Osteocyte (in vitro differentiated cells): ENCODE measurements at places on chromosomes 6 and 20. TPM values are rescaled to one million over a fixed set of nuclear protein-coding genes. Genes with fewer than 3 reads are reported as not detected.

The TFAP2D gene
- total RNA-seq = not detected in 2 replicates

The EBF4 gene
- total RNA-seq = 9.8 and 12.8 TPM in 2 replicates

The DEFB132 gene
- total RNA-seq = not detected in 2 replicates

The BPIFB4 gene
- not detected in 2 replicates for total RNA-seq

The SMLR1 gene
- not detected in 2 replicates for total RNA-seq

The LRRN4 gene
- total RNA-seq = not detected in 2 replicates

The ECT2L gene
- total RNA-seq = 0.13 TPM in 1 of 2 replicates, not detected in the other

The BIRC7 gene
- not detected in 2 replicates for total RNA-seq

The TEAD3 gene
- 43.1 and 44.8 TPM in 2 replicates for total RNA-seq

GRCh38 chr20:51190783-51191180 is 167.9 kb upstream of the KCNG1 start:
- H3K27me3 ChIP-seq = peaks cover 3% of the 10 kb centered on the region
- no peak for DNase-seq
- H3K36me3 ChIP-seq = no peaks in the 10 kb centered on the region
- H3K27ac ChIP-seq = no peak overlapping the region
- no peaks in the 10 kb centered on the region for H3K4me1 ChIP-seq

DNA sequence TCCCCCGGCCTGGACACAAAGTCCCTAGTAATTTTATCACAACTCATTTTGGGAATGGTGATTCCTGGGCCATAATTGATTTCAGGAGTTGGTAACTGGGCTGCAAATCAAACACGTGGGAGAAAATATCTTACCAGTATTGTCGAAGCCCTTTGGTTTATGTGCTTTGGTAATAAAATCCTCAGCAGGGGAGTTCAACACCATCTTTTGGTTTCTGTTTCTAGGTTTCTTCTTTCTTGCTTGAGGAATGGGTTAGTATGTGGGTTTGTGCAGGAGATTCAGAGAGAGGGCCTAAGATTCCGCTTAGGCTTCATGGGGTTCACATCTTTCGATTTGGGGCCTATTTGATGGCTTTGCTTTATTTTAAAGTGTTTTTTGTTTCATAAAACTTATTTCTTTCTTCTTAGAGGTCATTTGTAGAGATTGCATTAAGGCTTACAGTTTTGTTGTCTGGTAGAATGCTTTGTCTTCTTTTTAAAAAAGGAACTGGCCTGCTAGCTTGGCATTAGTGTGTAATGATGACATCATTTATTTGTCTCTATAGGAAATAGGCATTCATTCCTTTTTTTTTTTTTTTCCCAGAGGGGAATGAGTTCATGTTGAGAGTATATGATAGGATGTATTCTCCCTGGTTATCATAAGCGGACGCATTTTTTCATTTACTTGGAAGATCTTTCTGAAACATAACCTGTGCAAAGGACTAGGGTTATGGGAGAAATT is 45.8 kb downstream of the CYP24A1 start:
- H3K36me3 ChIP-seq = no peaks in the 10 kb centered on the region
- DNase-seq = no peak
- peaks cover 13% of the 10 kb centered on the region for H3K4me1 ChIP-seq
- H3K27me3 ChIP-seq = no peaks in the 10 kb centered on the region
- H3K4me3 ChIP-seq = no peak overlapping the region

DNA sequence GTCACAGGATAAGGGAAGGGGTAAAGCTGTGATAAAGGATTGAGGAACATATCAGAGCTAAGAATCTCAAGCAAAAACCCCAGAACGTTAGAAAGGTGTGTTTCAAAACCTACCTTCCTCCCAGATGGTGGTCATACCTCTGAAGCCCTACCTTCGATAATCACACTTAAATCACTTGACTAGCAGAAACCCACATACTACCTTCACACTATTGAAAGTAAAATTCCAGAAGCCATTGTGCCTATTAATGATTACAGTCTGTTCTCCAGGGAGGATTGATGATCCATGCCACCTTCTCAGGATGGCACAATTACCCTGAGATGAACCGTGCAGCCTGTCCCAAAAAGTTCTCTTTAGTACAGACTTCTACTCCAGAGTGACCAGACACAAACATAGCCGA is 72.3 kb upstream of the SOX4 start:
- H3K36me3 ChIP-seq = no peaks in the 10 kb centered on the region
- no peak overlapping the region for H3K27ac ChIP-seq
- H3K4me3 ChIP-seq = no peak overlapping the region
- DNase-seq = no peak
- peaks cover 5% of the 10 kb centered on the region for H3K27me3 ChIP-seq

DNA sequence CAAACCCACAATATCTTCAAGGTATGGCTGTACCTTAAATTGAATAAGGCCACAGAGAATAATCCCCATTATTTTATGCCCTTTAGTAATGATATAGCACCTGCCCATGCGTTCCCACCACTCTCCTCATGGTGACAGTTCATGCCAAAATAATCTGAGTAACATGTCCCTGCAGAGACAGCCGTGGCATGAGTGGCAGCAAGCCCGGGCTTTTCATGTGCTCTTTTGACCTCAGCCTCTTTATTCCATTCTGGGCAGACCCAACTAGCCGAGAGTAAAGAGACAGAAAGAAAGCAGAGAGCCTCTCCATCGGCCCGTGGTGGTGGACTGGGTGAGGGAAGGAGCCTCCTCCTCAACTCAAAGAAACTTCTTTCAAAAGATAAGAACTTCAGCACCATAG is 19.9 kb upstream of the POPDC3 start:
- H3K4me3 ChIP-seq = no peak overlapping the region
- no peak for DNase-seq
- H3K36me3 ChIP-seq = no peaks in the 10 kb centered on the region
- H3K27ac ChIP-seq = no peak overlapping the region
- H3K27me3 ChIP-seq = no peaks in the 10 kb centered on the region
- H3K4me1 ChIP-seq = peaks cover 3% of the 10 kb centered on the region

DNA sequence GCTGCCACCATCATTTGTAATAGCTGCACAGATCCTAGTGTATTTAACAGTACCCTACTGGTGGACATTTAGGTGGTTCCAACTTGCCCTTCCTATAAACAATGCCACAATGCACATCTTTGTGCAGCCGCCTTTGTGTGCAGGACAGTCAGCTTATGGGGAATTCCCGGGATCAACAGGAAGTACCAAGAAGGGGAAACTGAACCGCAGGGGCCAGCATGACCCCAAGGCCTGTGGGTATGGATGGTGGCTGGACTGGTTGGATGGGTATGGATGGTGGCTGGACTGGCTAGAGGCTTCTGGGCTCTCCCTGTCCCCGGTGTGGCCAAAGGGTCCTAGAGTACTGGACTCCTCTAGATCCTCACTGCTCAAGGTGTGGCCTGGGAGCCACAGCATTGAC is 46.7 kb downstream of the CEBPB start:
- no peak overlapping the region for H3K27ac ChIP-seq
- H3K27me3 ChIP-seq = peaks cover 10% of the 10 kb centered on the region
- no peaks in the 10 kb centered on the region for H3K36me3 ChIP-seq
- DNase-seq = no peak
- no peak overlapping the region for H3K4me3 ChIP-seq
- H3K4me1 ChIP-seq = no peaks in the 10 kb centered on the region

GRCh38 chr6:155771822-155772221 is 316.2 kb upstream of the NOX3 start:
- no peak overlapping the region for H3K27ac ChIP-seq
- no peaks in the 10 kb centered on the region for H3K4me1 ChIP-seq
- peaks cover 2% of the 10 kb centered on the region for H3K27me3 ChIP-seq
- no peak for DNase-seq

- no peak for DNase-seq
- peaks cover 37% of the 10 kb centered on the region for H3K36me3 ChIP-seq
- H3K27ac ChIP-seq = no peak overlapping the region
- no peaks in the 10 kb centered on the region for H3K4me1 ChIP-seq
- no peaks in the 10 kb centered on the region for H3K27me3 ChIP-seq
Observed at GRCh38 chr20:3011752-3012151, 31.7 kb upstream of the GNRH2 start.

GRCh38 chr6:155387481-155387880 is 68.2 kb downstream of the NOX3 start:
- no peak overlapping the region for H3K4me3 ChIP-seq
- no peak overlapping the region for H3K27ac ChIP-seq

GRCh38 chr6:52155791-52156576 is 30.2 kb upstream of the IL17A start:
- no peak overlapping the region for H3K4me3 ChIP-seq
- peaks cover 2% of the 10 kb centered on the region for H3K4me1 ChIP-seq
- no peaks in the 10 kb centered on the region for H3K36me3 ChIP-seq
